ENCODE measurements at places on chromosomes 1 and 21. TPM values are rescaled to one million over a fixed set of nuclear protein-coding genes. Genes with fewer than 3 reads are reported as not detected.

VWA5B1 gene
- 0.40 TPM for total RNA-seq

PALMD gene
- 27.3 TPM for total RNA-seq

PCP4L1 gene
- 3.6 TPM for total RNA-seq

MYOM3 gene
- total RNA-seq = 0.11 TPM

CLEC20A gene
- total RNA-seq = not detected

SLC45A1 gene
- 1.6 TPM for total RNA-seq

RGS16 gene
- 12.3 TPM for total RNA-seq

FAM151A gene
- total RNA-seq = not detected

STYXL2 gene
- 0.57 TPM for total RNA-seq

MOB3C gene
- 28.7 TPM for total RNA-seq

NTMT2 gene
- total RNA-seq = not detected

INSRR gene
- not detected for total RNA-seq

ERVH48-1 gene
- 0.12 TPM for total RNA-seq

SLC35F3 gene
- 1.4 TPM for total RNA-seq

ANGPTL3 gene
- total RNA-seq = not detected

EFCAB7 gene
- total RNA-seq = 29.0 TPM

GFI1 gene
- 2.2 TPM for total RNA-seq

HSPB7 gene
- 34.2 TPM for total RNA-seq

EXTL2 gene
- 37.8 TPM for total RNA-seq

TSSK3 gene
- 0.46 TPM for total RNA-seq

CGN gene
- total RNA-seq = 74.9 TPM

FCRL1 gene
- total RNA-seq = 3.2 TPM

PEX19 gene
- total RNA-seq = 55.9 TPM

CLCA2 gene
- total RNA-seq = 0.17 TPM

PPM1J gene
- total RNA-seq = 0.64 TPM

CD1E gene
- total RNA-seq = 1.3 TPM

MEF2D gene
- 52.5 TPM for total RNA-seq

S100A8 gene
- total RNA-seq = 556 TPM

ZBTB8B gene
- total RNA-seq = 0.03 TPM

C4BPB gene
- 6.5 TPM for total RNA-seq

LY9 gene
- 1.3 TPM for total RNA-seq

MACO1 gene
- total RNA-seq = 20.7 TPM

AK2 gene
- 127 TPM for total RNA-seq

LINGO4 gene
- total RNA-seq = 0.40 TPM

CR2 gene
- 0.34 TPM for total RNA-seq

SMAP2 gene
- total RNA-seq = 71.6 TPM

MATN1 gene
- 0.57 TPM for total RNA-seq

REN gene
- 0.28 TPM for total RNA-seq

CELA3B gene
- total RNA-seq = 6.7 TPM

ADGRL4 gene
- 16.1 TPM for total RNA-seq

B3GALT6 gene
- total RNA-seq = 7.0 TPM

MAP10 gene
- 2.7 TPM for total RNA-seq

EPHA10 gene
- 1.7 TPM for total RNA-seq

BEST4 gene
- 0.23 TPM for total RNA-seq

CYP4A22 gene
- total RNA-seq = 0.18 TPM

RXRG gene
- total RNA-seq = 1.6 TPM

GNAT2 gene
- total RNA-seq = not detected

CELA2B gene
- 0.63 TPM for total RNA-seq

NBPF20 gene
- total RNA-seq = 2.1 TPM

LHX8 gene
- not detected for total RNA-seq

CAP1 gene
- total RNA-seq = 400 TPM

PCAT6 gene
- not detected for total RNA-seq

Measured in lung (tissue), 17 donors.